ENCODE measurements at places on chromosomes 5 and 9.

DNA sequence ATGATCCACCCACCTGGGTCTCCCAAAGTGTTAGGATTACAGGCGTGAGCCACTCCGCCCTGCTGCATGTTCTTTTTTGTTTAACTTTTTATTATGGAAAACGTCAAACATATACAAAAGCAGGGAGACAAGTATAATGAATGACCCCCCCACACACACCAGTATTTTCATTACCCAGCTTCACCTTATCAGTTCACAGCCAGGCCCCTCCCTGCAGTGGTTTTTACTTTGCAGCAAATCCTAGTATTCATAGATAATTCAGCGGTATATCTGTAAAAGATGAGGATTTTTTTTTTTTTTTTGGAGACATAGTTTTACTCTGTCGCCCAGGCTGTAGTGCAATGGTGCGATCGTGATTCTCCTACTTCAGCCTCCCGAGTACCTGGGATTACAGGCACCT lies 2.3 kb downstream of the POMT1 start:
- DNase-seq, result no peak

- DNase-seq, result no peak
These were observed 11.4 kb downstream of the BASP1 start for GRCh38 chr5:17228821-17229291.

GRCh38 chr9:72721067-72721466 lies 199.7 kb downstream of the TMC1 start:
- DNase-seq, result no peak

DNA sequence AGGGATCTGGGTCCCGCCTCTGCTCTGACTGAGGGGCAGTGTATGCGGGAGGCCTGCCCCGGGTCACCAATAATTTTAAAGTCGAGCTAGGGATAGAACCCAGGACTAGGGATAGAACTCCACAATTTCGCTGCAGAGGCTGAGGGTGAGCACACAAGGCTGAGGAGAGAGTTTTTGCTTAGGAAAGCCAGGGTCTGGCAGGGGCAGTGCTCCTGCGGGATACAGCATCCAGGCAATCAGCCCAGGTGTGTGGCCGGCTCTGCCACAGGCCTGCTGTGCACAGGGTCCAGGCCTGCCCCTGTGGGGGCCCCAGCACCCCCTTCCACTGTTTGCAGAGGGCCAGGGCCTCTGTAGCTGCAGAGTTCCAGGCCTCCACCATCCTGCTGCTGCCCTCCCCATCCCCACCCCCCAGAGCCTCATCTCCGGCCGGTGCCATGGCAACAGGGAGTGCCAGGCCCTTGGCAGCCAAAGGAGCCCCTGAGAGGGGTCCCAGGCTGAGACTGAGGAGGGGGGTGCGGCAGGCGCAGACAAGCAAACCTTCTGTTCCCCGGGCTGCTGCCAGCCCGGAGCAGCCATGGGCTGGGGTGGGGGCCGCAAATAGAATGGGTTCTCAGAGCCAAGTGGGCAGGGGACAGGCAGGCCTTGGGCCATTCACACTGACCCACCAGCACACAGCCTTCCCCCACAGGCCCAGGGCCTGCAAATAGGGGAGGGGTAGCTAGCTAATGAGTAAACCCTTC lies 8.6 kb downstream of the PDGFRB start:
- no peak for DNase-seq
